ENCODE measurements at places on chromosomes 6 and 20.
A peak's percentile ranks its signal among the peaks of the same experiment; 100 is the strongest.

DNA sequence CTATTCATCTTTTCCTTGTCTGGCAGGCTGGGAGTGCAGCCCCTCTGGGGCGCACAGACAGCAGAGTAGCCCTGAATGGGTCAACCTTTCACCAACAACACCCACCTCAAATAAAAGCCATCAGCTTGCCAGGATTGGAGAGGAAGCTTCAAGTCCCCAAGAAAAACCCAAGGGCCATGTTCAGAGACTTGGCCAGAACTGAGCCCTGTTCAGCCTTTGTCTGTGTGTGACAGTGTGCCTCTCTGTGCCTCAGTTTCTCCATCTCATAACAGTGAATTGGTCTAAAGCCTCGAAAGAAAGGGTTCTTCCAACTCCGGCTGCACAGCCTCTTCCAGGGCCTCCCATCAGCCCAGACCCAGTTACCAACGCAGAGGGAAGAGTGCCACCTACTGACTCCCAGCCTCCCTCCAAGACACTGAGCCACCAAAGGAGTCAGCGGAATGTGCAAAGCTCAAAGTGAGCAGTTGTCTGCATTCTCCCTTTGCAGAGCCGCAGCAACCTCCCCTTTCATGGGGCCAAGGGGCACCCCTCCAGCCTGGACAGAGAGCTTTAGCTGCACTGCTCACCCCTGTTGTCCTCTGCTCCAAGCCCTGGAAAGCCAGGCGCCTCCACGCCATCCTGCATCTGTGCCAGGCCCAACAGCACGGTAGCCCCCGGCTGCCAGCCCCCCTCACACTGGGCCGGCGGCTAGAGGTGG lies 82.7 kb upstream of the TOP1 start:
- DNase-seq: no peak

DNA sequence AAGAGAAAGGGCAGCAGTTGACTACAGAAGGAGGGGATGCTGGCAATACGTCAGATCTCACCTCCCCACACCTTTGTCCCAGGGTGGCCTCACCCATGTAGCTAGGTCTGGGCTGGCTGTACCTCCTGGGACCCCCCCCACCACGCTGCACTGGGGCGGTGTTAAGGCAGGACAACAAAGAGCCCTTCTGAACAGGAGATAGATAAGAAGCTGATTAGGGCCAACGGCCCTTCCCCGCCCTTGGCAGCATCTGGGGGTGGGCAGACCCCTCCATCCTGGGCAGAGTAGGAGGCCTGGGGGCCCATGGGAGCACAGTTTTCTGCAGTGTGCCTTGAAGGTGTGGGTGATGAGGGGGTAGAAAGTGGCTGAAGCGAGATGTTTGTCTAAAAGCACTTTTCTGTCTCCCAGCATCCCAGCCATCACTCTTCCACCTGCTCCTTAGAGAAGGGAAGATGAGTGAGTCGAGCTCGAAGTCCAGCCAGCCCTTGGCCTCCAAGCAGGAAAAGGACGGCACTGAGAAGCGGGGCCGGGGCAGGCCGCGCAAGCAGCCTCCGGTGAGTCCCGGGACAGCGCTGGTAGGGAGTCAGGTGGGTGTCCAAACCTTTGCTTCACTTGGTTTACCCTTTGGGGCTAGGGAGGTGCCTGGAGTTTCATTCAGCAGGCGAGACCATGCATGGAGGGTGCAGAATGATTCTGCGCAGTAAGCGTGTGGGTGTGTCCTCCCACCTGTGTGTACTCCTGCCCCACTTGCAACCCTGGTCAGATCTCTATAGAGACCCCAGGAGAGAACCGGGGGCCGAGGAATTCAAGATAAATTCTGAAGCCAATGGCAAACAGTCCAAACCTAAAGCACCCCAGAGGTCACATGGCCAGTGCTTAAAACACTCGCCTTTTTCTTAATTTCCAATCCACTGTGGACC lies 3.9 kb downstream of the HMGA1 start:
- no peak for DNase-seq

DNA sequence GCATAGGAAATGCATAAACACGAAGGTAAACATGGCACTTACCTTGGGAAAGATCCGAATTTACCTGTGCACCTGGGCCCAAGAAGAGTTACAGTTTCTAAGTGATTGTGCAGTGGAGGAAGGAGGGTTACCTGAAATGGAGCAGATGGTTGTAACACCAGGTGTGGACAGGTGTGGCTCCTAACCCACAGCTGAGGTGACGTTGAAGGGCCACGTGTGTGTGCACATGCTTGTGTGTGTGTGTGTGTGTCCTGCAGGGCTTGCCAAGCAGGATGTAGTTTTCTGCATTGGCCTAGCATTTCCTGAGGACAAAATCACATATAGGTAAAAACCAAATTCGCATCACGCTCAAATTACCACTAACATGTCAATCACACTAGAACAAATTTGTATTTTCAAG lies 240.8 kb downstream of the ANKRD60 start:
- DNase-seq: no peak

- DNase-seq: peak; percentile 8
These were observed 180.4 kb downstream of the ZNF217 start for GRCh38 chr20:53413186-53413631.

GRCh38 chr6:149360536-149360935 lies 39.5 kb upstream of the SUMO4 start:
- DNase-seq: no peak

GRCh38 chr6:45163952-45164766 lies 164.0 kb upstream of the RUNX2 start:
- DNase-seq: peak; percentile 41

GRCh38 chr6:21423106-21423854 lies 170.3 kb upstream of the SOX4 start:
- DNase-seq: no peak

DNA sequence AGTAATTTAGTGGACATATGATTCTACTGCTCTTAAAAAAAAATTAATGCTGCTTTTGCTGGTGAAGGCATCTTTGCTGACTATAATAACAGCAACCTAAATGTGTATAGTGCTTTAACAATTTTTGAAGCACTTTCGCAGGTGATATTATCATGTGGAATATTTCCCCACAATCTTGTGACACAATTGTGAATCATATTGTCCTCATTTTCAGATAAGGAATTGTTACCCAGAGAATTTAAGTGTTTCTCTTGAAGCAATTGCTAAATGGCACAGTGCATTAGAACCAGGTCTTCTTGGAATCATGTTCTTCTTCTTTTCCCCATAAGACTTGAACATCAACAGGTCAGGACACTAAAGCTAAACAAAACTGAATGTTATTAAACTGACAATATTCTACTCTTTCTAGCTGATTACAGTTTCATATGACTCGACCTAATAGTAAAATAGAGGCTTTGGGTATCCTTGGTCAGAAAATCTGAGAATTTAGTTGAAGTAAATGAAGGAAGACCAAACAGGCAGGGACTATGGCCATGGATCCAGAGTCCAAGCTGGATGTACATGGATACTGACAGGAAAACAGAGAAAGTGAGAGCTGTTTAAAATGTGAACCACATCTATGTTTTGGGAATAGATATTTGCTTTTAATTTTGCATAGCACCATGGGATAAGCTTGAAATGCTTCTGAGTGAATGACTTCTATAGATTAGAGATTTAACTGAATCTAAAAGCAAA lies 121.8 kb upstream of the SLC35B3 start:
- no peak for DNase-seq

DNA sequence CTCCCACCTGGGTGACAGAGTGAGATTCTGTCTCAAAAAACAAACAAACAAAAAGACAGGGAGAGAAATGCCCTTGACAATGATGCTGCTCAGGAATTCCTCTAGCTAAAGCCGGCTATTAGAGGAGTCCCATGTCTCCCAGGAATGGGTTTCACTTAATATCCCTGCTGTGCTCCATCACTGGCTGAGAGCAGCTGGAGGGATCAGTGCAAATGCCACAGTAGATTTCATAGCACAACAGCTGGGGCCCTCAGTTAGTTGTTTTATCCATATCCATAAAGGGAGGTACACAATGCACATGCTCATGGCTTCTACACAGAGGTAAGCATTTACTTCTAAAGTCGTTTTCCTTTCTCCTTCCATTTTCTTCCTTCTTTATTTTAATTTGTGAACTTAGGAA lies 742.0 kb upstream of the POU3F2 start:
- DNase-seq: no peak

DNA sequence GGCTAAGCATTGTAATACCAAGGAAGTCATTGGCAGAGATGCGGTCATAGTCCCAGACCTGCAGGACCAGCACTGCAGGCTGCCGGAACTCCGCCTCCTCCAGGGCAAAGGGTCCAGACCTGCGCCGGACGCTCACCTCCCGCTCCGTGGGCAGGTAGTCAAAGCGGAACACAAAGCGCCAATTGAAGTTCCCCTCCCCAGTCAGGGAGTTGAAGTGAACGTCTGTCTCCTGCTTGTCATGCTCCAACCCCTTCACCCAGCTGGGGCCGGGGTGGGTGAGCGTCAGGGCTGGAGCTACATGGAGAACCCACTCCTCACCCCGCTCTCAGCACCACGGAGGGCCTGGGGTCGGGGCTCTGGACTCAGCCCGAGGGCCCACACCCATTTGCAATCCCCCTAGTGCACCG lies 18.2 kb downstream of the ERGIC3 start:
- DNase-seq: no peak

DNA sequence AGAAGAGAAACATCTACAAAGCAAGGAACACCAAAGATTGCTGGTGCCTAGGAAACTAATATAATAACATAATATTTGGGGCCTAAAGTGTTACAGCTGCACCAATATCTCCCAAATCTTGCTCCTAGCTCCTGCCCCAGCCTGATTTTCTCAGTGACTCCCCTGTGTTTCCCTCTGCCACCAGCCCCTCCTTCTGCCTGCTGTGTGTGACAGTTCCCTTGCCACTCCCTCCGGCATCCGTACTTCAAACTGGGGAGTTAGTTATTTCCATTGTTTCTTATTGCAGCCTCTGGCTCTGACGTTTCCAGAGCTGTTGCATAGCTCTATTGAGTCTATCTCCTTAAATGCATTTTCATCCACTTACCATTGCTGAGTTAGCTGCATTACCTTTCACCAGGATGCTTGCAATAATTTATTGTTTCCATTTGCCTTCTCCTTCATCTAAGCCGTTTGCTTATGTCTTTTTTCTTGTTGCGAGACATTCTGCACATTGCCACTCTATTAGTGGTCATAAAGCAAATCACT lies 43.1 kb downstream of the ESR1 start:
- DNase-seq: no peak

DNA sequence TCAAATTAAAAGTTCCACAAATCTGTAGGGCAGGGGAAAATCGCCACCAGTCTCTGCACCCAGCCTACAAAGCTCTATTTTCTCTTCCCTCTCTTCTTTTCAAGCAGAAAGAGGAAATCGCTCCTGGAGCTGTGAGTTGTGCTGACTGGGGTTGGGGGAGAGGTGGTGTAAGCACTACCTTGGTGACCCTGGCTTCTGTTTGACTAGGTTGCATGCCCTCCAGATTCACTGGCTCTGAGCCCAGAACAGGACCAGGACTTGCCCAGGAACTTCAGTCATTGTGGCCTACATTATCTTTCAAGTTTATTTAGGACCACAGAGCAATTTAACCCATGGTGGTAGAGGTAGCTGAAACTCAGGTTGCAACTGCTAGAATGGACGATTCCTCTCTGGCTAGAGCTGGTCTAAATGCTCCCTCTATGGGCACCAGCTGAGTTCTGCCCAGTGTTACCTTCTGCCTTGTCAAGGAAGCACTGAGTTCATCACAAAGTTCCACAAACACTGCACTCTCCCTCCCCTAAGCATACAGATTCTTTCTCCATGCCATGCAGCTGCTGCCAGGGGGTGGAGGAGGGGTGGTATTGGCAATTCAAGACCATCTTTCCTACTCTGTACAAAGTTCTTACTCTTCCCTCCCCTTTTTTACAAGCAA lies 122.0 kb upstream of the BMP5 start:
- DNase-seq: no peak

GRCh38 chr6:111076024-111076695 lies 11.1 kb upstream of the SLC16A10 start:
- no peak for DNase-seq
